ENCODE measurements at places on chromosomes 16 and 17. TPM values are rescaled to one million over a fixed set of nuclear protein-coding genes. Genes with fewer than 3 reads are reported as not detected.

Gene RCVRN
- total RNA-seq, result not detected

Gene KCNH6
- total RNA-seq, result 1.6 TPM

Gene TGFB1I1
- 45.4 TPM for total RNA-seq

Gene PRSS22
- 34.1 TPM for total RNA-seq

Gene TBX21
- 2.0 TPM for total RNA-seq

Gene KRTAP9-9
- not detected for total RNA-seq

Gene SPPL2C
- total RNA-seq, result not detected

Gene MMP15
- 35.3 TPM for total RNA-seq

Gene C16orf86
- 6.4 TPM for total RNA-seq

Gene DRC3
- 29.5 TPM for total RNA-seq

Gene GPRC5C
- total RNA-seq, result 81.4 TPM

Gene CAMTA2
- total RNA-seq, result 15.0 TPM

Gene KRT36
- total RNA-seq, result not detected

Gene PNPO
- total RNA-seq, result 9.3 TPM

Gene TMEM97
- 23.5 TPM for total RNA-seq

Gene PRDM7
- not detected for total RNA-seq

Gene ROGDI
- 37.1 TPM for total RNA-seq

Gene PRSS36
- total RNA-seq, result 4.2 TPM

Gene C17orf78
- not detected for total RNA-seq

Gene MT1H
- not detected for total RNA-seq

Gene FOXN1
- 0.25 TPM for total RNA-seq

Gene GAS2L2
- total RNA-seq, result 11.5 TPM

Gene SLFN12
- 27.4 TPM for total RNA-seq

Gene TP53TG3
- total RNA-seq, result not detected

Gene CD300H
- 1.1 TPM for total RNA-seq

Gene AMDHD2
- total RNA-seq, result 27.2 TPM

Gene ACSM5
- 1.4 TPM for total RNA-seq

Gene LDHD
- total RNA-seq, result 17.0 TPM

Gene CD300A
- 12.9 TPM for total RNA-seq

Gene TBC1D3
- total RNA-seq, result not detected

Gene DHX38
- 62.3 TPM for total RNA-seq

Gene TSNAXIP1
- 5.0 TPM for total RNA-seq

Gene CEMP1
- total RNA-seq, result 2.1 TPM

Gene ARHGDIG
- total RNA-seq, result 0.58 TPM

Gene QRICH2
- total RNA-seq, result 2.3 TPM

Gene VAC14
- total RNA-seq, result 27.6 TPM

Gene NIP7
- total RNA-seq, result 16.4 TPM

Gene PRRT2
- 1.2 TPM for total RNA-seq

Gene AATK
- 54.6 TPM for total RNA-seq

Gene PSMB3
- 81.3 TPM for total RNA-seq

Gene CLEC18A
- total RNA-seq, result 1.6 TPM

Gene TOX3
- total RNA-seq, result 5.3 TPM

Gene PYDC1
- not detected for total RNA-seq

Gene HCRT
- total RNA-seq, result not detected

Gene HEATR9
- total RNA-seq, result 0.17 TPM

Gene C16orf46
- 1.7 TPM for total RNA-seq

Gene ABCC11
- total RNA-seq, result 1.3 TPM

Gene OTOP2
- not detected for total RNA-seq

Gene SNX20
- 3.1 TPM for total RNA-seq

Gene PHOSPHO1
- 10.2 TPM for total RNA-seq

Gene TNFRSF12A
- total RNA-seq, result 19.1 TPM
